Testis (tissue), 5 donors: ENCODE measurements at places on chromosomes 6 and 20. TPM values are rescaled to one million over a fixed set of nuclear protein-coding genes. Genes with fewer than 3 reads are reported as not detected.

DNA sequence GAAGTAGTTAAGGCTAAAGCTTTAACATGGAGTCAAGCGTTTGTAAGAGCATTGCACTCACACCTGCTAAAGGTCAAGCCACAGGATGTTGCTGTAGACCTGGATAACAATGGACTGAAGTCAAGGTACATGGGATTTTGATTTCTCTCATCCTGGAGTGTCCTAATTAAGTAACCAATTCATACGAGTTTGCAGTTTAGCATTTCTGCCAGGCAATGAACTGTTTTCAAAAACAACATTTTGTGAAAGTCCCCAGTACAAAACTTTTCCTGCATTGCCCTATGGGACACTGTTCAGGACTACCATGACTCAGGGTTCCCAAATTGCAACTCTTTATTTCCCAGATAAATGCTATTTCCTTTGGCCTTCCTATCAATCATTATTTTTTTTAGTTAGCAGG is 17.4 kb upstream of the SIRPB1 start:
- DNase-seq, result no peak

ZNF391 gene
- total RNA-seq, result 11.8 TPM

DDAH2 gene
- total RNA-seq, result 38.0 TPM

DNA sequence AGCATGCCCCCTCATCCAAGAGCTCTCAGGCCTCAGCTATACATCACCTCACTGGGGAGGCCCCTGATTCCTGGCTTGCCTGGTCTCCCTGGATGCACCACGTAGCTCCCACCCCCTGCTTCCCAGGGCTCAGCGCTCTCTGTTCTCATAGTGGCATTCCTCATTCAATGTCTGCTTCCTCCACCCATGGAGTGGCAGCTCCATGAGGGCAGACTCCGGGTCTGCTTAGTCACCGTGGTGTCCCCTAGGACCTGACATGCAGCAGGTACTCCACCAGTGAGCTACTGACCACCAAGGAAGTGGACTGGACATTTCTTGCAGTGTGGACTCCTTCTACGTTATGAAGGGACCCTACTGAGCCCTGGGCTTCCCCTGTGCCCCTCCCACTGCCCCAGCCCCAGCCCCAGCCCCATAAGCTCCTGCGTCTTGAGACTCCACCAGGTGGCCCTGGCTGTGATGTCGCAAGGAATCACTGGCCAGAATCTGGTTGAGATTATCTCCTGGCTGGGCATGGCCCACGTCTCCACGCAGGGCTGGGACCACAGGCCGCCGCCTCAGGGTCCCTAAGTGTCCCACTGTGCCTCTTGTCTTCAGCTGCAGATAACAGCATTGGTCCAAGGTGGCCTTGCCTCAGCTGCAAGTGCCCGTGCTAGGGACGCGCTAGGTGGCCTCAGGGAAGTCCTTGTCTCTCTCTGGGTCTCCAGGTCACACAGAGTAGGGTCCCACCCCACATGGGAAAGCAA is 26.7 kb downstream of the CEBPB start:
- no peak for DNase-seq

GRCh38 chr20:33408716-33409654 is 7.7 kb upstream of the CDK5RAP1 start:
- no peak for DNase-seq

- no peak for DNase-seq
Measured at GRCh38 chr6:107668743-107669474, 155.2 kb downstream of the SCML4 start.

CASS4 gene
- 0.79 TPM for total RNA-seq

DNA sequence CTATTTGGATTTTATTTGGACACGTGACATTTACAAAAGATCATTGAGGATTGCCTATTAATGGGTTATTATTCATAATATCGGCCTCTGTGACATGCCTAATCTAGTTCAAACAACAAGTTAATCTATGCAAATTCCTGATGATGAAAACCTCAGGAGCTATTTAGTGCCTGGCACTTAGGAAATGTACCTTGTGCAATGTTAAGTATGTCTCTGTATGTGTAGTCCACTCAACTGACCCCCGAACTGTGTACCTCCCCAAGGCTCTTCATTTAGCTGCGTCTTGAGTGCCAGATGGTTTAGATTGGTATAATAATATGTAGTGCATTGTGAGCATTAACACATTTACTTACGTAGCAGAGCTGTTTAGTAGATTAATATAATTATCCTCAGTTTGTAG is 6.9 kb downstream of the LAMA2 start:
- no peak for DNase-seq

DNA sequence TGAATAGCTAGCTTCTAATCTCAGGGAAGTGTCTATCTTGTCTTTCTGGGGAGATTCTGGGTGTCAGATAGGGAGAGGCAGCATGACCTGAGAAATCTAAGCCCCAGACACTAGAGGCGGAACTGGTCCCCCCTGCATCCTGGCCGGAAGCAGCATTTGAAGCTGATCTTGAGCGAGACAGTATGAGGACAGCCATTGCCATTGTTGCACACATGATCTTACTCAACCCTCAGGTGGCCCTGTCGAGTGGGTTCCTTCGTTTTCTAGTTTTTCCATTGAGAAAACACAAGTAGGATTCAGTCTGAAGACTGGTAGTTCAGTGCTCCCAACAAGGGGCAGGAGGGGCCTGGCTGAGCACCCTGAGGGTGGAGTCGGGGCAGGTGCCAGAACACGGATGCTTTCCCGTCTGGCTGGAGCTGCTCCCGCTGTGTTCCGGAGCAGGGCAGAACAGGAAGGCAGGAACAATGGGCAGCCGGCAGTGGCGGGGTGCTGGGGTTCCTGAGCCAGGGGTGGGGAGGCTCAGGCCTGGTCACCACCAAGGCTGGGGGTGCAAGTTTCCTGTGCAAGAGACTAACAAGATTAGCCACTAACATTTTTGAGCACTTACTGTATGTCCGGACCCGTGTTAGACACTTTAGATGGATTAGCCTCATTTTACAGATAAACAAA is 7.9 kb upstream of the SDCBP2 start:
- no peak for DNase-seq

TSPO2 gene
- total RNA-seq, result not detected

GRCh38 chr6:135060076-135060475 is 5.5 kb upstream of the HBS1L start:
- no peak for DNase-seq

DNA sequence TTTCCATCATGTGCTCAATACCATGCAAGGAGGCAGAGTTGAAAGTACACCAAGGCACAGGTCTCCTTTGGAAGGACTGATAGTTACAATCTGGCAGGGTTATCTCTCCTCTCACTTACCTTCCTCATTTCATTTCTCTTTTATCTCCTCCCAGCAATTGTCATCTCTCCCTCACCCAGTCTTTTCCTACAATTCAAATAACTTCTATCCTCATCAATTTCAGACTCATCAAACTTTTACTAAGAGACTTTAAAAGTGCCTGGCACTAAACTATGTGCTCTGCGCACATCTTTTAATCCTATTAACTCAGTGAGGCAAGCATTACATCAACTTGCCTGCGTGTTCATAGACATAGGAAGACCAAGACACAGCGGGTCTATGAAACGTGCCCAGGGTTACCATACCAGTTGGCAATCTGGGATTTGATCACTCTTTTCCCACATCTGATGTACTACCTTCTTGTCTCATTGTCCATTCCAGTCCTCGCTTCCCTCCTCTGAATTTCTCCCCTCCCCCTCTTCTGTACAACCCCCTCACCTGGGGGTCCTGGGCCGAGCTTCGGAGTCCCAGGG is 1.2 kb downstream of the VARS1 start:
- no peak for DNase-seq

GRCh38 chr20:52103913-52104545 is 87.5 kb downstream of the ZFP64 start:
- DNase-seq, result no peak

LY6G6D gene
- total RNA-seq, result not detected

- DNase-seq, result no peak
Measured at GRCh38 chr6:41689171-41690008, 46.0 kb downstream of the TFEB start.

DNA sequence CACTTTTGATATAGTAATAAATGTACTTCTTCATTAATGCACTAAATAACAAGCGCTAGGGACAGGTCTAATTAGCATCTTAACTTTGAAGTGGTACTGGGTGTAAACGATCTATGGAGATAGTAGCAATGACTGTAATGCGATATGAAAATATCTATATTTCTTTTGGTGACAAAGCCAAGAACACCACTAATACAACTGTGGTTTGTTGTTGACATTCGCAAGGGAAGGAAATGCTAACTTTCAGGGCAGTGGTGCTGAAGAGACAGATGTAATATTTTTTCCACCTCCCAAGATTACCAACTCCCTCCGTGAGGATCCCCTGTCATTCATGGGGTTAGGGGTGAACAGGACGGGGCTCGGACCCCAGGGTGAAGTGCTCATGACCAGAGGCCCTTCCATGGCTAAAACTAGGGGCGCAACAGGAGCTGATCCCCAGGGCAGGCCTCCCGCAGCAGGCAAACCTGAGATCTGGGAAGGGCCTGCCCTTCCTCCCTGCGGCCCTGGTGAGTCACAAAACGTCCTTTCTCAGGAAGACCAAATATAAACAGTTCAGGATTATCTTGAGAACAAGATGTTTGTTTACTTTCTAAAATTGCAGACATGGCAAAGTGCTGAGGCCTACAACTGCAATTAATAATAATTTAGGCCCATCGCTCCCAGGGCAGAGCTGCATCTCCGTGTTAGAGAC is 65.0 kb upstream of the TOX2 start:
- peak; percentile 57 for DNase-seq

GHRH gene
- not detected for total RNA-seq

ABCF1 gene
- 63.2 TPM for total RNA-seq

ARHGAP40 gene
- total RNA-seq, result 1.5 TPM

- no peak for DNase-seq
Measured at GRCh38 chr6:122692175-122692598, 82.0 kb downstream of the PKIB start.

DNA sequence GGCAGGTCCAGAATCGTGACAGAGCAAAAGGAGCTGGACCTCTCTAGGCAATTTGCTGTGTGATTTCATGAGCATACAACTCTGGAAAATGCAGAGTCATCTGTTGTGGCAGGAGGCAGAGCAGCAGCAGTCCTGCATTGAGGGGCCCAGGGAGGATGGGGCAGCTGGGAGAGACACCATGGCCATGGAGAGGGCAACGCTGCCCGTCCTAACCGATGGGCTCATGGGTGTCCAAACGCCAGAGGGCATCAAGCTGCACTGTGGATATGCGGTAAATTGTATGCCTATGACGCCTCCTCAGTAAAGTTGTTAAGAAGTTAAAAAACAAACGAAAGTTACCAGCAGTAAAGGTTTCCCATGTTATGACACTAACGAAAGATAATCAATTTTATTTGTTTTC is 42.2 kb upstream of the DACT2 start:
- DNase-seq, result peak; percentile 4

POLR3F gene
- total RNA-seq, result 15.2 TPM

ZSCAN23 gene
- 8.3 TPM for total RNA-seq

DNA sequence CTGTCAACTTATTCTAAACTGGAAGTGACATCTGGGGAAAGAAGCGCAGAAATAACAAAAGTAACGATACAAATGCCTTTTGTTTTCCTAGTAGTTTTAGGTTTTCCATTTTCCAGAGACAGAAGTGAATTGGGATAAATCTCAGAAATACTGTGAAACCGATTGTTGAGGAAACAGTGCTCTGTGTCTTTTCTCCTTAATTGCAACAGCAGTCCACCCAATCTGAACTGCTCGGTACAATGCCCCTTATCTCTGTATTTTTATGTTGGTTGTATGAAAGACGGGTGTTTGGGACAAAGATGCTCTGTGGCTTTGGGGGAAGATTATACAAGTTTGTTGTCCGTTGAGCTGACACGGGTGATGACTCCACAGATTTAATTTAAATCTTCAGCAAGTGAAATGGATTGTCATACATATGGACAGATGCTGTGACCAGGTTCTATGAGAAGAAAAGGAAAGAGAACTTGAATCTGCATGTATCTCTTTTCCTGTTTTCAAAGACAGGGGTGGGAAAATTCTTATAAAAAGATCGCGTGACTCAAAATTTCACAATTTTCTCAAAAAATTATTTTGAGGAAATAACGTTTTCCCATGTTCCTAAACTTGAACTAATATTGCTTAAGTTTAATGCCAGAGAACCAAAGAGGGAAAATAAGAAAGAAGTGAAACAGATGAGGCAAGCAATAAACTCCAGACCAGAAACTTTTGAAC is 41.2 kb downstream of the SASH1 start:
- no peak for DNase-seq

TP53TG5 gene
- 6.4 TPM for total RNA-seq

GRCh38 chr20:35091816-35092523 is 637 bp downstream of the TRPC4AP start:
- peak; percentile 36 for DNase-seq

GRCh38 chr6:118639054-118639964 is 12.1 kb downstream of the CEP85L start:
- DNase-seq, result no peak

DNA sequence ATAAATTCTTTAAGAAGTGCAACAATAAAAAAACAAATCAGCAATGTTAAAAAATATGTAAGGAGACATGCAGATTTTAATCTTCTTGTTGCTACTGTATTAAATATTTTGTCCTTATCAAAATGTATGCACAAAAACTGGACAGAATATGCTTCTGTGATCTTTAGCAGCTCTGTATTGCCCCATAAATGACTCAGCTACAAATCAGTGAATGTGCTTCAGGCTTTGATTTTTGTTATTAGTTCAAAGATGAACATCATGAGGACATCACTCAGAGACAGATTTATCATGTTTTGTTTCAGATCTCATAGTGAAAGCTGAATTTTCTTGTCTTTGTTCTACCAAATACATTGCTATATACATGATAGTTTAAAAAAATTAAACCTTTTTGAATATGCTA is 312.4 kb downstream of the GRIK2 start:
- DNase-seq, result no peak

BTN2A1 gene
- 27.6 TPM for total RNA-seq

PDE7B gene
- total RNA-seq, result 4.4 TPM

- DNase-seq, result no peak
Measured at GRCh38 chr6:24797596-24798216, 1.0 kb downstream of the ARMH2 start.

DNA sequence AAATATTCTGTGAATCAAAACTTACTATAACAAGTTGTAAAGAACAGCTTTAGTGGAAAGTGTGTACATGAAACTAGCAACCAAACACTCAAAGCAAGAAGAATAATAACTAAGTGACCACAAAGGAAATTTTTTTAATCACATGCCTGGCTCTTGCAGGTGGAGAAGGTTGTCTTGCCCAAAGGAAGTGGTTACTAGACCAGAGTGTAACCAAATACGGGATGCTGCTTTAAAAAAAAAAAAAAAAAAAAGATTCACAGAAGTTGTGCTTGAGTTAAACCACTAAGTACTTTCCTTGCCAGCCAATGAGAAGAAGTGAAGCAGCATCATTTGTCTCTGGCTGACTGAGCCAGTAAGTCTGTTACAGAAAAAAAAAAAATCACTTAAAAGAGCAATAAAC is 19.1 kb upstream of the HLA-DQB1 start:
- no peak for DNase-seq

TOX2 gene
- total RNA-seq, result 67.0 TPM
